NCI-H2171 (cell line): ENCODE measurements at places on chromosomes 3 and 15.

- DNase-seq, result no peak
These were observed 3.9 kb downstream of the AEN start for GRCh38 chr15:88624971-88625490.

DNA sequence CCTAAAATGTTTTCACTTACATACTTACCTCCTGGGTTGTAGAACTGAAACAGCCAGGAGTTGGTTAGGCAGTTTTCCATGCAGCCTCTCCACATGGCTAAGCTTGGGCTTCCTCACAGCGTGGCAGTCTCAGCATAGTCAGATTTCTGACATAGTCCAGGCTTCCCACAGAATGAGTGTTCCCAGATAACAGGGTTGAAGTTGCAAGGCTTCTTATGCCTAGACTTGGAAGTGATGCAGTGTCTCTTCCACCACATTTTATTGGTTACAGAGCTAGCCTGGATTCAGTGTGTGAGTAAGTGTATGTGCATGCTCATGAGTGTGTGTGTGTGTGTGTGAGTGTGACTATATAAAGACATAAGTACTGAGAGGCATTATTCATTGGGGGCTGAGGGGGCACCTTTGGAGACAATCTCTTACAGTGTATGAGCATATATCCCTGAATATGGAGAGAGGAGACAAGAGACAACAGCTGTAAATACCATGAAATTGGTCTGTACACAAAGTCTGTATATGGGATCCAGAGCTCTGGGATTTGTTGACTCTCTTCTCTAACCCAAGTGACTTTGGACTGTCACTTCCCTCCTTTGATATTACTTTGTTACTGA is 78.1 kb downstream of the ZNF621 start:
- DNase-seq, result no peak

- no peak for DNase-seq
These were observed 14.7 kb upstream of the CTXND1 start for GRCh38 chr15:80266745-80267144.

DNA sequence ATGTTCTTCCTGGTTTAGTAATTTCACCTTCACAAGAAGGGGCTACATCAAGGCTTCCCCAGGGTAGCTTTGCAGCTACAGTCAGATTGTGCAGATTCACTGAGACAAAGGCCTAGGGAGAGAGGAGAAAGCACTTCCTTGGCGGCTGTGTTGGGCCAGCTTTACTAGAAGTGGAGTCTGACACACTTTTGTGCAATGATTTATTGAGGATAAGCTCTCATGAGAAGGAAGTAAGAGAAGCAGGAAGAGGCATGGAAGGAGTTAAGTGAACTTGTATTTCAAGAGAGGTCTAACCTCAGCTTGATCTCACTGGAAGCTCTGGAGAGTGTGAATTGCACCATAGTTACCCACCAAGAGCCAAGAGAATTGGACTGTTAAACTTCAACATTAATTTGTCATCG is 78.9 kb downstream of the TGFBR2 start:
- DNase-seq, result no peak

- DNase-seq, result no peak
These were observed 28.7 kb downstream of the SATB1 start for GRCh38 chr3:18396428-18396827.

DNA sequence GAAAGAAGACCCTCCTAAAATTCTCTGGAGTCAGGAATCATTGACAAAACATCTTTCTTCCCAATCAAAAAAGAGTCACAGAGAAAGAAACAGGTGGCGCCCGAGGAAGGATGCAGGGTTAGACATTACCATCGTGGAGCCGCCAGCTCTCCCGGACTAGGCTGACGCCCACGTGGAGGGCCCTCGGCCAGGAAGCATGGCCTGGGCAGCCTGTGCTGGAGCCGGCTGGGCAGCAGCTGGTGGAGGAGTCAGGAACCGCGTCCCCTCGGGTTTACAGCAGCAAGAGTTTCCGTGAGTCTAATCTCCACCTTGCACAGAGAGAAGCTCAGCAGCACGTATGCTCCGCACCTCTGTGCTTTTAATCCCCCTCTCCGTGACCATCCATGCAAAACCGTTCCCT is 533.7 kb upstream of the ATP11B start:
- DNase-seq, result no peak

GRCh38 chr3:178982137-178982536 is 89.5 kb downstream of the ZMAT3 start:
- DNase-seq, result no peak

- no peak for DNase-seq
These were observed 98.7 kb downstream of the PLD1 start for GRCh38 chr3:171711461-171712170.

GRCh38 chr3:175434561-175434960 is 575.4 kb downstream of the NAALADL2 start:
- peak; percentile 80 for DNase-seq

- DNase-seq, result no peak
These were observed 23.2 kb downstream of the SHC4 start for GRCh38 chr15:48940508-48940907.

- DNase-seq, result no peak
These were observed 249.9 kb upstream of the LRTM1 start for GRCh38 chr3:55177749-55178148.

DNA sequence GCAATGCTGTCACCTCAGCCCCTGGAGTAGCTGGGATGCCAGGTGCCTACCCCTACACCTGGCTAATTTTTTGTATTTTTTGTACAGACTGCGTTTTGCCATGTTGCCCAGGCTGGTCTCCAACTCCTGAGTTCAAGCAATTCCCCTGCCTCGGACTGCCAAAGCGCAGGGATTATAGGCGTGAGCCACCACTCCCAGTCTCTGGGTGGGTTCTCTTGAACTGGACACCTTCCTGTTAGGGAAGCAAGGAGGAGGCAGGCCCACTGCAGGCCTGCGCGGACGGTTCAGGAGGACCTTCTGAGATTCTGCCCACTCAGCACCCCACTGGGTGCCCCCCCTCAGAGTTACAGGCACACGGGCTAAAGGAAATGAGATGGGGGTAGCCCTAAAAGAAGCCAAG is 73.8 kb upstream of the HERC1 start:
- DNase-seq, result no peak

DNA sequence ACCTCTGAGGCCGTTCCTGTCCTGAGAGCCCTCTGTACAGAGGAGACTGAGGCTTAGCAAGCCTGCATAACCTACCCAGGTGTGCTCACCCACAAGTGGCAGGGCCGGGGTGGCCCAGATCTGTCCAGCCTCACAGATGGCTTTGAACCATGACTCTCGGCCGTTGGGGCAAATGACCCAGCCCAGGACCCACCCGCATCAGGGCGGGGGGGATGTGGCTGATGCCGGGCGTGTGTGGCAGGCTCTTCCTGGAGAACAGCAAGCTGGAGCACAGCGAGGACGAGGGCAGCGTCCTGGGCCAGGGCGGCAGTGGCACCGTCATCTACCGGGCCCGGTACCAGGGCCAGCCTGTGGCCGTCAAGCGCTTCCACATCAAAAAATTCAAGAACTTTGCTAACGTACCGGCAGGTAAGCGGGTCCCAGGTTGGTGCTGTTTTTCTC is 133.5 kb downstream of the LRRK1 start:
- no peak for DNase-seq

DNA sequence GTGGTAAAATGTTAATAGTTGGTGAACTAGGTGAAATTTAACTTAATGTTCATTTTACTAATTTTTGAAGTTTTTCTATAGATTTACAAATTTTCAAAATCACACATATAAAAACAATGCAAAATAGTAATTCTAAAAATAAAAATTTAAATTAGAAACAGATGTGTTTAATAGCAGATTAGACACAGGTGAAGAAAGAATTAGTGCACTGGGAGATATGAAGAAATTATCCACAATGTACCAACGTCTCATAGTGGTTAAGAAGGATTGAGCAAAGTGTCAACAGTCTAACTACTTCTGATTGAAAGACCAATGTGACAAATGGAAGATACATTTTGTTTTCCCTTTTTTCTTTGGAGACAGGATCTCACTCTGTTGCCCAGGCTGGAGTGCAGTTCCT is 26.5 kb downstream of the SPG11 start:
- no peak for DNase-seq

DNA sequence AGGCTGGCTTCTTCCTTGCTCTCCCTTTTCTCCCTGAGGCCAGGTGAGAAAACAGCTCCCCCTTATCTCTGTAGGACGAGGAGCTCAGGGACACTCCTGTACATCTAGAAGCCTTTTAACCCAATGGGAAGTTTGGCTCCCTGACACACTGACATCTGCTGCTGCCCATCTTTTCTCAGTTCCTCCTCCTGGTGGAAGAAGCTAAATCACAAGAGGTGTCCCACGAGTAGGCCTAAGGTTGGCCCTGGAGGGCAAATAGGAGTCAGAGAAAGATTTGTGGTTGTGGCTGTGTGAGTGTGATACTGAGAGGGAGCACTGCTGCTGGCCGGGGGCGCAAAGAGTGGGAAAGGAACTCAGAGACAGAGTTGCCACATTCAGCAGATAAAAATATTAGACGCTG is 49.5 kb downstream of the ARHGAP31 start:
- no peak for DNase-seq

DNA sequence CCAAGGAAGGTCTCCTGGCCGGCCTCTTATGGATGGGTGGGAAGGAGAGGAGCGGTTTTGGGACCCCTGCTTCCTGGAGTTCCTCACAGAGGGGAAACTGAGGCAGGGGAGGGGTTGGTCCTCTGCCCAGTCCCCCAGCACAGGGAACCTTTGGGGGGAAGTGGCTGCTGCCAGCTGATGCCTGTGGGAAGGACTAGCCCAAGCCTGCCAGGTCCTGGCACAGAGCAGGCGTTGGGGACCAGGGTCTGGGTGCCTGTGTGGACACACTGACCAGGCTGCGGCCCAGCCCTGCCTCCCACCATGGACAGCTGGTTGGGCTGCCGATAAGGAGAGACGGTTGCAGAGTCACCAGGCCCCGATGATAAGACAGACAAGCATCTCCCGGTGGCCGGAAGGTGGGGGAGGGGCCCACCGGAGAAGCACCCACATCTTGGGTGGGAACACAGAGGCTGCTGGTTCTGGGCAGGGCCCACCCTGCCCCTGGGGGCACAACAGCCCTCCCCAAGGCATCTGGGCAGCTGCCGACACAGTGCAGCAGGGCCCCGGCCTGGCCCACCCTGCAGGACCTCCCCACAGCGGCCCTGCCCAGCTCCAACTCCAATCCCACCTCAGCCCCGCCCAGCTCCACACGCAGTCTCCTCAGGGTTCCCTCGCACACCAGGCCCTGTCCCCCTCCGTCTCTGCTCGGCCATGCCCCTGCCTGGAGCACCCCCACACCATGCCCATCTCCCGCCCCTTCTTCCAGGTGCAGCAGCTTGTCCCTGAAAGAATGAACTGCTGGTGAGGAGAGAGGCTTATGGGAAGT is 50.7 kb downstream of the DNAJB8 start:
- no peak for DNase-seq

DNA sequence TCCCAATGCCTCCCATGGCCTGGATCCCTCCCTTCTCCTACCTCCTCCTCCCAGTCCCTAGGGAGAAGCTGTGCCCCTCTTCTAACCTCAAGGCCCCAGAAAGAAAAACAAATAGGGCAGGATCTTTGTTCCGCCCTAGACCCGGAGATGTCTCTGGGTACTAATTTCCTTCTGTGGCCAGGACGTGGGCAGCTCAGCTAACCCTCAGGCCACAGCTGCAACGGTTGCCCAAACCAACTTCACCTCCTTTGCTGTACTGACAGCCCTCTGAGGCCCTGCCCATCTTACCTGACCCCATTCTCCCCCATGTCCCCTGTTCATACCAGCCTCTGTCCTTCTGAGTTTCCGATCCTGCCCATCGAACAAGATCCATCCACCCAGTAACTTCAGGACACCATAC is 70.7 kb downstream of the SRGAP3 start:
- DNase-seq, result no peak
